Activated CD4-positive, alpha-beta T cell treated with anti-CD3 and anti-CD28 coated beads, Interleukin-2, amount 10 ng/mL, durations not matched to agents 7 days and 5 days (primary cell): ENCODE measurements at places on chromosomes 2 and 18. TPM values are rescaled to one million over a fixed set of nuclear protein-coding genes. Genes with fewer than 3 reads are reported as not detected.
A peak's percentile ranks its signal among the peaks of the same experiment; 100 is the strongest.

The PLGLB2 gene
- total RNA-seq, result 2.7 TPM

The GKN2 gene
- not detected for total RNA-seq

The CD28 gene
- total RNA-seq, result 151 TPM

GRCh38 chr2:119841550-119841949 is 81.8 kb downstream of the PTPN4 start:
- no peak overlapping the region for H3K27ac ChIP-seq
- no peaks in the 10 kb centered on the region for H3K27me3 ChIP-seq
- no peak for DNase-seq
- no peak overlapping the region for H3K4me3 ChIP-seq
- H3K4me1 ChIP-seq, result peaks cover 25% of the 10 kb centered on the region

DNA sequence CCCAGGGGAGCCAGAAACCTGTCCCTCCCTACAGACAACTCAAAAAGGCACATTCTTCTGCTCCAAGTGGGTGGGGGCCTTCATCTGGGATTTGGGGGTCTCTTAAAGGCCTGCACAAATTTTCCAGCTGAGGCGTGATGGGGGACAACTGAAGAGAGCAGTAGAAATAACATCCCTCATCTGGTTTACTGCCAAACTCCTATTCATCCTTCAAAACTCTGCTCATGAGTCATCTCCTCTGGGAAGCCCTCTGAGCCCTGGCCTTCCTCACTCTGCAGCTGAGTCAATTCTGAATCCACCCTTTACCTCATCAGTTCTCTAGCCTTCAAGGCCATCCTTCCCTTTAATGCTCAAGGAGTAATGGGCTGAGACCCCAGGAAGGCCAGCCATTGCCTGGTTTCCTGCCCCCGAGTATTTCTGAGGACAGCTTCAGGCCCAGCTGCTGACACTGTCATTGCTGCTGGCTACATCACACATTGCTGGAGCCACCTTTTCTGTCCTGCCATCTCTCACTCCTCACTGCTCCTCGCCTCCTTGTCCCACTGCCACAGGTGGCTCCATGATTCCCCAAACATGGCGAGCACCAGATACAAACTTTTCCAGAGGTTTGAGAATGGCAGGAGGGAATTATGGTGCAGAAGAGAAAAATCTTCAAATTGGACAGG is 32.2 kb upstream of the GLI2 start:
- H3K4me3 ChIP-seq, result no peak overlapping the region
- DNase-seq, result no peak
- H3K27ac ChIP-seq, result no peak overlapping the region
- no peaks in the 10 kb centered on the region for H3K4me1 ChIP-seq
- H3K27me3 ChIP-seq, result peaks cover 10% of the 10 kb centered on the region
- H3K36me3 ChIP-seq, result no peaks in the 10 kb centered on the region

DNA sequence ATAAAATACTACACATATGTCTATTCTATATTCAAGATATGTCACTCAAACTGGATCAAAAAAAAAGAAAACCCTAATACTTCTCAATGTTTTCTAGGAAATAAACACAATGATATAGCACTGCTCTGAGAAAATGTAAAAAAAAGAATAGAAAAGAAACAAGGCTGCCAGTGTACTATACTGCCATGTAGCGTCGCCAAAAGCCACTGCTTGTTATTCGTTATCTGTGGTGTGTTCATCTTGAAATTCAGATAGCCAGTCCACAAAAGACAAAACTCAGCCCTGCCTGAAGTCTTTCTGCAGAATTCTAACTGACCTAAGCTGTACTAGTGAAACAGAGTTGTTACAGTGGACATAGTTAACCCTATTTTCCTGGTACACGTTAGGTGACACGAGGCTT is 12.2 kb upstream of the YPEL5 start:
- peaks cover 2% of the 10 kb centered on the region for H3K27me3 ChIP-seq
- no peak overlapping the region for H3K4me3 ChIP-seq
- H3K4me1 ChIP-seq, result peaks cover 9% of the 10 kb centered on the region
- no peak overlapping the region for H3K27ac ChIP-seq

GRCh38 chr2:74653589-74653984 is 460 bp upstream of the SEMA4F start:
- peak overlapping the region; percentile 72 for H3K4me3 ChIP-seq
- peaks cover 10% of the 10 kb centered on the region for H3K27me3 ChIP-seq

DNA sequence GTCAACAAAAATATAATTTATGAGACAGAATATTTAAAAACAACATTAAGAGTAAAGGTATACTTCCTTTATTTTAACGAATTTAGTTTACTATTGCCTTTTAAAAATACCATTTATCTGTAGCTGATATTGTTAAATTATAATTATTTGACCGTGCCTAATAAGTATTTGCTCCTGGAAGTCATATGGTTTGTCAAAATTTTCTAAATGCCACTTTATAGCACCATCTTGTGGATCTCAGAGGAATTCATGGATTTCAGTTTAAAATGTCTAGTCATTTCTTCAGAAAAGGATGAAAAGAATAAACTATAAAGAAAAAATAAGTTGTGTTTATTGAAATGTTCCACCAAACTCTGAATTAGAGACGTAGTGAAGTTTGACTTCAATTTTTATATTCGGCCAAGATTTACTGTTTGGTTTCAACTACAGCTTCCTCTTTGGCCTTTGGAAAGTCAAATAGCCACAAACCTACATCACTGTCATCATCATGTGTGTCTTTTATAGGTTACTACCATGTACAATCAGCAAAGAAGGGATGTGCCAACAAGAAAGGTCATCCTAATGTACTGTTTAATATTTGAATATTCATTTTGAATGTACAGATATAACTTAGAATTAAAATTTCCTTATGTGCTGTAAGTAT is 10.3 kb upstream of the FTCDNL1 start:
- DNase-seq, result no peak
- no peaks in the 10 kb centered on the region for H3K4me1 ChIP-seq
- peaks cover 43% of the 10 kb centered on the region for H3K27me3 ChIP-seq
- H3K36me3 ChIP-seq, result no peaks in the 10 kb centered on the region
- no peak overlapping the region for H3K4me3 ChIP-seq

DNA sequence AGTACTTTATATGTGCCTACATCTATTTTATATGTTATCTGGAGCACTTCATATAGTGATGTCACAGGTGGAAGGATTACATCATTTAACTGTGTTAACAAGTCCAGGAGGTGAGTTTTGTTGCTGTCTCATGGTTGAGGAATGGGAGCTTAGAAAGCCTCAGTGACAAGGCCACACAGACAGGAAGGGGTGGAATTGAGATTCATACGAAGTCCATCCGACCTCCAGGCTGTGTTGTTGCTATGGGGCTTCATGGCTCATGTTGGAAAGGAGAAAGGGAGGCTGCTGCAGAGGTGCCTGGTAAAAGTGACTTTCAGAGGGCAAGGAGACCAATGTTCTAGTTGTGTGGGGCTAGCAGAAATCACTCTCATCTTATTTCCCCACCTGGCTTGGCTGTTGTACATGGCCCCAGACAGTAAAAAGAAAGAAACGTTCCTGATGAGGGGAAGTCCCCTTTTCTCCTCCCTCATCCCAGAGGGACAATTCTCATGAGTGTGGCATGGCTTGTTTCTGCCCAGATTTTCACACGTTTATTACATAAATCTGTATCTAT is 31.0 kb upstream of the GREB1 start:
- no peaks in the 10 kb centered on the region for H3K36me3 ChIP-seq
- H3K4me1 ChIP-seq, result peaks cover 8% of the 10 kb centered on the region
- DNase-seq, result no peak
- no peak overlapping the region for H3K4me3 ChIP-seq
- H3K27me3 ChIP-seq, result peaks cover 12% of the 10 kb centered on the region
